ENCODE measurements at places on chromosomes 2 and 18. TPM values are rescaled to one million over a fixed set of nuclear protein-coding genes. Genes with fewer than 3 reads are reported as not detected.
A peak's percentile ranks its signal among the peaks of the same experiment; 100 is the strongest.

ALMS1 gene
- total RNA-seq, result 13.8 TPM

DNA sequence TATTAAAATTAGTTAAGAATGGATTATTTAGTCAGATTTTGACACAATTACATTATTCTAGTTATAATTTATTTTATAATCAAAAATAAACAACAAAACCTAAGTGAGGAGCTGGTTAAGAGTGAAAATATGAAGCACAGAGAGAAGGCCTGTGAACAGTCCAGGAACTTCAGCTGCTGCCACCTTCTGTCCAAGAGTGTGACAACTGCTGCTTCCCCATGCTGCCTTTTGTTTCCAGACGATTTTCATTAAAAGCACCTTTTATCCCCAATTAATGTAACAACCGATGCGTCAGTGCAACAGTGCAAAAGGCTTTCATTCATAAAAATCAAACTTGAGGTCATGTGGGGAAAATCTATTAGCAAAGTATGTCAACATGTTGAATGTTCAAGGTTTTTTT, 363.6 kb downstream of the CTNNA2 start:
- DNase-seq, result no peak

EVA1A gene
- 3.4 TPM for total RNA-seq

DNA sequence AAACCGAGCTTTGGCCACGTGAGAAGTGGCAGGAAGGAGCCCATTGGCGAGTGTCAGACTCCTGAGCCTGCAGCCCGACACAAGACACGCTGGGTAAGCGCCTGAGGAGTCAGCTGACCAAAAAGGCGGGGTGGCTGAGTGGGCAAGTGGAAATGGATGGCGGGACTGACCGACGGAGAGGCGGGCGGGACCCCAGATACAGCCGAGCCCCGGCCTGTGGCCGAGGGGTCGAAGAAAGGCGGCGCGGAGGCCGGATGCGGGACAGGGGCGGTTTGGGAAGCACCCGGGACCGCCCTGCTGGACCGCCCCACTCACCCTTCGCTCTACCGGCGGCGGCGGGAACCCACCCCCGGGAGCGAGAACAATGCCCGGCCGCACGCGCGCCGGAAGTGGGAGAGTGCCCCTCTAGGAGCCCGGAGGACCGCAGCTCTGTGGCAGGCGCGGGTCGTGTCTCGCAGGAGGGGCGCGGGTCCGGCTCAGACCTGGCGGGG, 22.8 kb downstream of the ZSCAN30 start:
- DNase-seq, result peak; percentile 85

DNA sequence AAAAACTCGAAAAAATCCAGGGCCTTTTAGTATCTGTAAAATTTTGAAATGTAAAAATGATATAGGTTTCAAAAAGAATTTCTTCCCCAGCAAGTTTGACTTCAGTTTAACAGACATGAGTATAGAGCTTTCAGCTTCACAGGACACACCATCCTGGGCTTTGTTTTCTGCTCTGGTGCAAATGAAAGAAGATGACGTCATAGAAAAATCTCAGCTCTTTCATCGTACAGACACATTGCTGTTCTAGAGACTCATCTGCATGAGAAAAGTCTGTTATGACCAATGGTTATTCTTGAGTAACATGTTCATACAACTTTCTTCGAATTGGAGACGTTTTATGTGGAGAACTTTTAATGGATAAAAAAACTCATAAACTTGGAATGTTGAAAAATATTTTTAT, 111.7 kb upstream of the DYNAP start:
- no peak for DNase-seq

OTOF gene
- total RNA-seq, result not detected

SPRED2 gene
- total RNA-seq, result 20.7 TPM

DNA sequence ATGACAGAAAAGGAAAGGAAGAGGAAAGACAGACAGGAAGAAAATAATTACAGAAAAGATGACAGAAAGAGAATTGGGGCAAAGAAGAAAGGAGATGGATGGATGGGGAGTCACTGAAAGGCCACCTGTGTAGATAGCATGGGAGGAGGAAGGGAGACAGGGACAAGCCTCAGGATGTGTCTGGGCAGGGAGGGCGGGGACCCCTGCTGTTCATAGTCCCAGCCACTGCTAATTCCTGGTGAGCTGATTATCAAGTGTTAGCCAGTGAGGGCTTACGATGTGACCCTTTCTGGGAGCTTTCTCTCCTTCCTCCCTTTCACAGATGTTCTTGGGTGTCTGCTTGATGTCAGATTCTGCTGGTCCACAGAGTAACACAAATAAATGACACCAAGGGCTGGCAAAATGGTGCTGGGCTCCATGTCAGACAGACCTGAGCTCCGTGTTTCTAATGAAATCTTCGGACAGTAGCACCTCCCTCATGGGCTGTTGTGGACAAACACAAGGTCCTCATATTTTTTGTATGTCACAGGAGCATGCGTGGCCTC, 13.6 kb downstream of the FHOD3 start:
- DNase-seq, result no peak

All from heart right ventricle (tissue), 16 donors.